Osteocyte (in vitro differentiated cells): ENCODE measurements at places on chromosomes 3 and 15. TPM values are rescaled to one million over a fixed set of nuclear protein-coding genes. Genes with fewer than 3 reads are reported as not detected.

Gene TRH
- not detected in 2 replicates for total RNA-seq

Gene GREM1
- total RNA-seq, result 252 and 294 TPM in 2 replicates

Gene ST8SIA2
- 2.1 and 3.5 TPM in 2 replicates for total RNA-seq

Gene STXBP5L
- not detected in 2 replicates for total RNA-seq

Gene GOLGA6L4
- total RNA-seq, result 4.9 and 5.1 TPM in 2 replicates

Gene HGD
- 0.27 and 0.44 TPM in 2 replicates for total RNA-seq

Gene ACAP2
- total RNA-seq, result 51.0 and 55.1 TPM in 2 replicates

Gene PTX3
- 45.7 and 51.8 TPM in 2 replicates for total RNA-seq

Gene DAZL
- not detected in 2 replicates for total RNA-seq

Gene IQCF5
- not detected in 2 replicates for total RNA-seq

Gene CTXN2
- not detected in 2 replicates for total RNA-seq

Gene CNOT10
- 47.7 and 49.6 TPM in 2 replicates for total RNA-seq
